ENCODE measurements at places on chromosomes 1 and 21.
A peak's percentile ranks its signal among the peaks of the same experiment; 100 is the strongest.

GRCh38 chr1:193183019-193183627 lies 3.3 kb downstream of the B3GALT2 start:
- peak; percentile 14 for DNase-seq

- DNase-seq = peak; percentile 37
These were observed 5.3 kb upstream of the KLF18 start for GRCh38 chr1:44146536-44147361.

DNA sequence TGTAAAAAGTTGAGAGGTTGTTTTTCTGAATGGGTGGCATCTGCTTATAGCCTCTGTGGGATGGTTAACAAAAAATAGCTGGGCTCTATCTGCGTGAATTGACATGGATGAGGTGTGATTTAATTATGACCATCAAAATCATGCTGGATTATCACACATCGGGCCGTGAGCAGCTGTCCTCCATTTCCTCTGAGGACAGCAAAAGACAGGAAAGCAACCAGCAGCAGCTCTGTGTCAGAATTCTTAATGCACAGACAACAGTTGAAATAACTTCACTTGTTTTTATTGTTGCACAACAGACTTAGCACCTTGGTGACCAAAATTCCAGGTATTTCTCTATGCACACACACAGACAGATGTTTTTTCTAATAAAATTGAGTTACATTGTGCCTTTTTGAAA lies 54.5 kb upstream of the LAPTM5 start:
- no peak for DNase-seq

- DNase-seq = no peak
These were observed 14.4 kb downstream of the NOC2L start for GRCh38 chr1:944341-945325.

- DNase-seq = no peak
These were observed 535 bp upstream of the DISC1 start for GRCh38 chr1:231625975-231626534.

- DNase-seq = no peak
These were observed 14.1 kb downstream of the GPR88 start for GRCh38 chr1:100552031-100552430.

GRCh38 chr1:54401799-54402198 lies 4.4 kb downstream of the SSBP3 start:
- no peak for DNase-seq

DNA sequence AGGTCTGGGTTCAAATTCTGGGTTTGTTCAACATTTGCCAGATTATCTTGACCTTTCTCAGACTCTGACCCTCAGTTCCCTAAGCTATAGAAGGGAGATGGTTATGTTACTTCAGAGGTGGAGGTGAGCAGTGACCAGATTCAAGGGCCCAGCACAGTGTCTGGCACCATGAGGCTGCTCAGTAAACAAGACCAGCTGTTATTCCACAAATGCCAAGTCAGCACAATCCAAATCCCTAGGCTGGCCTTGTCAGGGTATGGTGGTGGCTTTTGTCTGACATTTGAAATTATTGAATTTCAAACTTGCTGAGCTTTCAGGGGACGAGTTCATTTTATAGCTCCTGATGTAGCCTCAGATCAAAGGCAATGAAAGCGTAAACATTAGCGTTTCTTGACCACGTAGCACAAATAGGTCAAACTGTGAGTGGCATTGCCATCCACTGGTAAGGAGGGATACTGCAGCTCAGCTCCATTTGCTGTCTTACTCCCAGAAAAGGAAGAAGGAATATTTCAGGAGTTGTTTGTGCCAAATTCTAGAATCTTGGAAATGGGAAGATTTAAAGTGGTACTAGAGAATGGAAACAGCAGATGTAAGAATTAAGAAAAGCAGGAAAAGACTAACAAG lies 94.3 kb upstream of the EDN2 start:
- peak; percentile 60 for DNase-seq

DNA sequence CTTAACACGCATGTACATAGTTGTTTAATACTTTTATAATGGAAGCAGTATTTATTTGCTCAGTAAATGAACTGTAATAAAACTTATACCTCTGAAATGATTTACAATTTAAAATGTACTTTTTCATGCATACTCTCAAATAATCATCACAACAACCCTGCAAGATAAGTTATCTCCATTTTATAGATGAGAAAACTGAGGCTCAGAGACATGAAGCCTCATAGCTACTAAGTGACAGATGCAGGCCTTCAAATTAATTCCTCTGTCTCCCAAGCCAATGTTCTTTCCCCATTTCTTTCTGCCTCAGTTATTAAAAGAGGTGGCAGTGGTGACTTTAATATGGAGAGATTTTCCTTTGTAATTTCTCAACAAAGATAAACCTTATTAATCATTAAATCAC lies 19.6 kb upstream of the CLCA1 start:
- DNase-seq = no peak

- peak; percentile 91 for DNase-seq
These were observed 709 bp upstream of the SUCO start for GRCh38 chr1:172532183-172532699.

DNA sequence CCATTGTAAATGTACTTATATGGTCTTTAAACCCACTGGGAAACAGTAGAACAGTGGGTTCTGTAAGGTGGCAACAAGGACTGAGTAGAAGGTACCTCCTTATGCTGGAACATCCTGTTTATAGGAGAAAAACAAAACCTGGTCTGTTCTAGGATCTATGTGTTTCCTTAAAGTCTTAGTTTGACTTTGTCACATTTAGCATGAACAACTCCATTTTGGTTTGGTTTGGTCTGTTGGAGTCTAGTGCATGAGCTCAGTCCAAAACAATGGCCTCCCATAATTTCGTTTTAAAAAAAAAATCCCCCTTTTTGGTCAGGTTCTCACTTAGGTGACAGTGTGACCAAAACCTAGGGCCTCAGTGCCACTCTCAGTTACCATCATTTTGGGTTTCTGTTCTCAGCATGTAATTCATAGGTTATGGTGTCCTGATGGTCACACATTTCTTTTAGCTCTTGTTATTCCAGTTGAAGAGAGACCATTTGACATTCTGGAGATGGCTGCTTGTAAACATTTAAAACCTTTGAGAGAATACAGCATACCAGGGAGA lies 66.4 kb upstream of the IL12RB2 start:
- no peak for DNase-seq

- no peak for DNase-seq
These were observed 16.0 kb downstream of the SLX9 start for GRCh38 chr21:44955798-44956175.

- no peak for DNase-seq
These were observed 21.5 kb upstream of the PTPRF start for GRCh38 chr1:43509007-43509739.

Measured in iPS-NIHi11 (cell line).